GM04503 (cell line): ENCODE measurements at places on chromosomes 6 and 20.

GRCh38 chr20:324177-325044, 941 bp upstream of the SOX12 start:
- DNase-seq: no peak

GRCh38 chr6:108211671-108212070, 45.8 kb downstream of the NR2E1 start:
- DNase-seq: no peak

GRCh38 chr6:31665501-31666336, at the start of gene CSNK2B:
Gene CSNK2B (plus strand): TSS chr6:31666080. CDS start chr6:31666832, 752 bp downstream.
- peak; percentile 86 for DNase-seq

GRCh38 chr20:62545271-62545670, 69.5 kb upstream of the GATA5 start:
- DNase-seq: no peak

DNA sequence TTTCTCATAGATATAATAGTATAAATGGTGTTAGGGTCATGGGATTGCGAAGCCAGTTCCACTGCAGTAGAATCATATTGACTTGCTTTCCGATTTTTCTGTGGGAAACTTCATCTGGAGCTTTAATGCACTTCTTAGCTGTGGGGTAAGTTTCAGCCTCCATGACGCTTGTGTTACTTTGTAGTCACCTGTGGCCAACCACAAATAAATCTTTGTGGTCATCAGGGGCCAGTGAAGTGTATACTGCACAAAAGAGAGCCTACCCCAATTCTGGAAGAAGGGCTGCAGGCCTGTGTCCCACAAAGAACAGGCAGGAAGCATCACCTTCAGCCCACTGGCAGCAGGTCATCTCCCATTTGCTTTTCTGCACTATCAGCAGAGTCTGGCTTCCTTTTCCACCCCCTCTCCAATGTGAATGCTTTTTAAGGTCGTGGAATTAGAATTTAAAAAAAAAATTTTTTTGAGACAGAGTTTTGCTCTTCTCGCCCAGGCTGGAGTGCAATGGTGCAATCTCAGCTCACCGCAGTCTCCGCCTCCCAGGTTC, 32.0 kb downstream of the MTHFD1L start:
- no peak for DNase-seq

GRCh38 chr6:21712213-21712612, 118.7 kb downstream of the SOX4 start:
- DNase-seq: no peak

- DNase-seq: no peak
Observed at GRCh38 chr20:38128691-38129090, 36.4 kb downstream of the TGM2 start.

DNA sequence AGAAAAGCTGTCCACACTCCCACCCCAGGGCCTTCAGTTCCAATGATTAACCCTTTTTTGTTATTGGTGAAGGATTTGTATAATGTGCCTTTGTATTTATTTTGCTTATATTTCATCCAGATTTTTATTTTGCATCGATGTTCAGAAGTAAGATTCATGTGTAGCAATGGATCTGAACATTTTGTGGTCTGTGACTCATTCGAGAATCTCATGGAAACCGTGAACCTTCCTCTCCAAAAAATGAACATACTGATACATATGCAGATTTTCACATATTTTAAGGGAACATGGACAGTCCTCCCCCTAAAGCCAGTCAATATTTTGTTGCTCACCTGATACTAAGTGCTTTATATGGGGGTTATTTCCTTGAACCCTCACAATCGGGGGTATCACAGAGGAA, 421.8 kb upstream of the SOX4 start:
- DNase-seq: no peak

DNA sequence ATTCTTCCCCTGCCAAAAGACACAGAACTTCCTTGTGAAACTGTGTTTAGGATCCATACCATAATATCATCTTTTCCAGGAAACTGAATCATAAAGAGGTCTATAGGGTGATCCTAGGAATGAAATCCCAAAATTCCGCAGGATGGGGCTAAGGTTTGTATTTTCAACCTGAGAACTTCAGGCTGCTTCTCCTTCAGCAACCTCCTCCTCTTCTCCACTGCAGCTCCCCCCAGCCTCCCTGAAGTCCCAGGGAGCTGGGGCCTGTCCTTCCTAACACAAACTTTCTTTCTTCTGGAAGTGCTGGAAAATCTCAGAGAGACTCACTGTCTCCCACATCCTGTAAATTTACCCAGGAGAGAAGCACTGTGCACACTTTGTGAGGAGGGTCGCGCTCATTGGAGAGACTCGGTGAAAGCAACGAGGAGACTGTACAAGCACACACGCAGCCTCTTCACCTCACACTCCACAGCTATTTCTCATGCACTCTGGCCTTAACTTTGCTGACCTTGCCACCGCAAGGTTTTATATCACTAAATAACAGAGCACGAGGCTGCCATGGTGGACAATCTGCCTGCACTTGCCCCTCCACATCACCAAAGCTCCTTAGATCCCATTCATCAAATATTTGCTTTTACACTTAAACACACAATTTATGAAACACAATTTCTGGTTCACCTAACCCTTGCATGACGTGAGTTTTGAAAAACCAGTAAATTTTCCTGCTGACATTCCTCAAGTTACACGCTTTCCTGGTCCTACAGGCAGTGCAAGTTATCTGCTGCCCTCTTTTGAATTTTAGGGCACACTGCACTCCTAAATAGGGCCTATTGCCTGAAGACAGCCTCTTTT, 14.3 kb downstream of the ID4 start:
- no peak for DNase-seq

GRCh38 chr6:165842281-165842936, 179.4 kb upstream of the PDE10A start:
- DNase-seq: no peak

- DNase-seq: peak; percentile 23
Observed at GRCh38 chr20:8095648-8096572, 36.2 kb upstream of the PLCB1 start.
